Mammary epithelial cell (primary cell): ENCODE measurements at places on chromosomes 3 and 15. TPM values are rescaled to one million over a fixed set of nuclear protein-coding genes. Genes with fewer than 3 reads are reported as not detected.

LRTM1 gene
- not detected in 2 replicates for total RNA-seq

TLR9 gene
- not detected in 2 replicates for total RNA-seq

GPR62 gene
- not detected for total RNA-seq

SETD5 gene
- total RNA-seq: 108 TPM

CXCR6 gene
- total RNA-seq: not detected in 2 replicates
